ENCODE measurements at places on chromosomes 11 and 22.

- DNase-seq = no peak
Observed at GRCh38 chr11:35173616-35174566, 34.9 kb downstream of the CD44 start.

GRCh38 chr11:93482556-93482955, 60.6 kb downstream of the SMCO4 start:
- DNase-seq = no peak

GRCh38 chr11:117860139-117860538, 16.3 kb downstream of the FXYD6 start:
- DNase-seq = peak; percentile 42

DNA sequence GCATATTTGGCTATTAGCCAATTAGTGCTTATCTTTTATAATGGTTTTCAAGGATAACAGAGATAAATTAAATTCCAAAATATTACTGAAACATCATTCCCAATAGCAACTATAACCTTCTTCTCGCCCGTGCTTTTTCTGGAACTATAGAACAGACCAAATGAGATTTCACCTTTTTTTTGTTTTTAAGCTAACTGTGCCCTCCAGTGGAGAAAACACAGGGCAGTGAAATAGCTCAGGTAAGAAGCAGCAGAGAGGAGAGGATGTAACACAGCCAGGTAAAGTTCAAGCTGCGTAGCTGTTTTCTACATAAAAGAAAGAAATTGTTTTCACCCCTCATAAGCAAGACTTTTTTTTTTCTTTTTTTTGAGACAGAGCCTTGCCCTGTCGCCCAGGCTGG, 28.2 kb downstream of the HSD17B12 start:
- no peak for DNase-seq

- DNase-seq = no peak
Observed at GRCh38 chr11:130840679-130841078, 75.6 kb downstream of the SNX19 start.

DNA sequence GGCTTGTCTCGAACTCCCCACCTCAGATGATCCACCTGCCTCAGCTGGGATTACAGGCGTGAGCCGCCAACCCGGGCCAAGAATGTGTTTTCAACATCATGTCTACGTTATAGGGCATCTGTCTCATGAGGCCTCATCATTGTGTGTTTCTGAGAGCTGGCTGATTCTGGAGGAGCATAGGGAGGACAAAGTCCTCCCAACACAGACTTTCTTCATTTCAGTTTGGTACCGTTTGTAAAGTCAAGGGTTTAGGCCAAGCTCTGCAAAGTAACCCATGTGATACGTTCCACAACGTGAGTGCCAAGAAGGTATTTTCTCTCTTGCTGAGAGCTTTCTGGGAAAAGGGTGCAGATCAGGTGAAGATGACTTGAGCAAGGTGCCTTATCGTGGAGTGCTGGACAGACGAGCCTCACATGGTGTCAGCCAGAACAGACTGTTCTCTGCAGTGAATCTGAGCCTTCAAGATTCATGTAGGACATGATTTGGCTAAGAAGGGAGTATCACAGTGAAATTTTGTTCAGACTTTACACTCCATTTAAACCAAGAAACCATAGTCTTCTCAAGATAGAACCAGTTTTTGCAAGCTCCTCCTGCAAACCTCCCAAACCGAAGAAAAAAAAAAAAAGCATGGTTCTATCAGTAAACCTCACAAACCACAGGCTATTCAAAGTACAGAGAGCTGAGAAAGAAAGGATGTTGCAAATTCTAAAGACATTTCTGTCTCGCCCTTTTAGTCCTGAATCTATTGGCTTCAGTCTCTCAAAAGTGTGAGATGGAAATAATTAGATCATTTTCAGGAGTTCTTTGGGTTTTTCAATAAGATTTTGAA, 71.7 kb downstream of the DBX1 start:
- no peak for DNase-seq

- DNase-seq = no peak
Observed at GRCh38 chr22:24950272-24950902, 2.1 kb upstream of the KIAA1671 start.

DNA sequence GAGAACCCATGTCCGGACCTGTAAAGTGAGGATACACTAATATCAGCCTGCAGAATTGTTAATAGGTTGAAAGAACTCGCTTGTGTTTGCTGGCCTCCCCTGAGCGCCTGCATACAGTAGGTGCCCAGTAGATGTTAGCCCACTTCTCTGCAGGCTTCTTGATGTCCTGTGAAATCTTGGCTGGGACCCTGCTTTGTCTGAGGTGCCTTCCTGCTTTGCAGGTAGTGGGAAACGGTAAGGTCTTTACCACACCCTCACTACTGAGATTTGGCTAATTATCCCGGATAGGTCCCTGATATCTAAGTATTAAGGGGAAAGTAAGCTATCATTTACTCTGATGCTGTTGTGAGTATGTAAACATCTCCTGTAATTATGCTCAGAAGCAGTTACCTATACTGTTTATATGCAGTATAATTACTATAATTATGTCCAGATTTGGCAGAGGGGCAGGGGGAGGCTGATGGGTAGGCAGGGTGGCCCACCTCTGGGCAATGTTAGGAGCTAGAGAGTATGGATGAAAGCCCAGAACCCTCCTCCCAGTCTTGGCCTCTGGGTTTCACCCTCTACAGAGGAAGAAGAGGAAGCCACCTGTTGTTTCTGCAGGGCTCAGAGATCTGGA, 1.2 kb upstream of the ARRB1 start:
- no peak for DNase-seq

DNA sequence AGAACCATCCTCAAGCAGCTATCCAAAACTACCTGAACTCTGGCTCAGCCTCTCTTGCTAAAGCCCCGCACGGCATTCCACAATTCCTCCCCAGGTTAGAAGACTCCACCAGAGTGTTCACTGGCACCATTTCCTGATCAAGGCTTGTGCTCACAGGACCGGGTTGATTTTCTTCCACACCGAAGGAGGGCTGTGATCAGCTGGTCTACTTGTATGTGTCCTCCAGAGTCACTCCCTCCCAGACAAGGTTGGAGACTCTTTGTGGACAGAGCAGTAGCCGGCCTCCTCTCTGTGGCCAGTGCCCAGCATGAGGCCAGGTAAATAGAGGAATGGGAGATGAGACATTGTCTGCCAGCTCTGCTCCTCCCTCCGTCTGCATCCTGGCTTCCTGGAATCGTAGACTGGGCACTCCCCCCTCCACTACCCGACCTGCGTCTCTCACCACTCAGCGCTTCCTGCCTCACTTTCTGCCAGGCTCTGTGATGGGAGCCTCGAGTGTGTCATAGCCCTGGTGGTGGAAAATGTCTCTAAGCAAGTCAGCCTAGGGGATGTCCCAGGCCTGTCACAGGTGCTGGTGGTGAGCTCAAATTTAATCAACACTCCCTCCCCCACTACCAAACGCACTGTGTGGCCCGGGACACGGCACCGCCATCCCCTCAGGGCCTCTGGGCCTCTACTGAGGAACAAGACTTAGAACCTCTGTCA, 12.5 kb upstream of the TMPRSS6 start:
- DNase-seq = no peak

- DNase-seq = no peak
Observed at GRCh38 chr11:101063706-101064105, 65.9 kb downstream of the PGR start.

DNA sequence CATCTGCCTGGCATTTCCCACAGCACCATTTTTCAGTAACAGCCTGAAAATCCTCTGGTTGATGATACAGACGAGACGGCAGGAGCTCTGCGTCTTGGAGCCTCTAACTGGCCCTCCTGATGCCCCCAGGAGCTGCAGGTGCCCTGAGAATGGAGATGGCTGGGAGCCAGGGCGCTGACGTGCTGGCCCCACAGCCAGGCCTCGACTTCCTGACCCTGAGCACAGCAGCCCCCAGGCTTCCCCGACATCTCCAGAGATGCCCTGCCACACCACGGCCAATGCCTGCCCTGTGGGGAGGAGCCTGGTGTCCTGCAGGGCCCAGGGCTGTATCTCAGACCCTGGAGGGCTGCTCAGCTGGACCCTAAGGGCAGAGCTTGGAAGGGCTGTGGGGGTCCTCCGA, 21.5 kb downstream of the TOLLIP start:
- no peak for DNase-seq

DNA sequence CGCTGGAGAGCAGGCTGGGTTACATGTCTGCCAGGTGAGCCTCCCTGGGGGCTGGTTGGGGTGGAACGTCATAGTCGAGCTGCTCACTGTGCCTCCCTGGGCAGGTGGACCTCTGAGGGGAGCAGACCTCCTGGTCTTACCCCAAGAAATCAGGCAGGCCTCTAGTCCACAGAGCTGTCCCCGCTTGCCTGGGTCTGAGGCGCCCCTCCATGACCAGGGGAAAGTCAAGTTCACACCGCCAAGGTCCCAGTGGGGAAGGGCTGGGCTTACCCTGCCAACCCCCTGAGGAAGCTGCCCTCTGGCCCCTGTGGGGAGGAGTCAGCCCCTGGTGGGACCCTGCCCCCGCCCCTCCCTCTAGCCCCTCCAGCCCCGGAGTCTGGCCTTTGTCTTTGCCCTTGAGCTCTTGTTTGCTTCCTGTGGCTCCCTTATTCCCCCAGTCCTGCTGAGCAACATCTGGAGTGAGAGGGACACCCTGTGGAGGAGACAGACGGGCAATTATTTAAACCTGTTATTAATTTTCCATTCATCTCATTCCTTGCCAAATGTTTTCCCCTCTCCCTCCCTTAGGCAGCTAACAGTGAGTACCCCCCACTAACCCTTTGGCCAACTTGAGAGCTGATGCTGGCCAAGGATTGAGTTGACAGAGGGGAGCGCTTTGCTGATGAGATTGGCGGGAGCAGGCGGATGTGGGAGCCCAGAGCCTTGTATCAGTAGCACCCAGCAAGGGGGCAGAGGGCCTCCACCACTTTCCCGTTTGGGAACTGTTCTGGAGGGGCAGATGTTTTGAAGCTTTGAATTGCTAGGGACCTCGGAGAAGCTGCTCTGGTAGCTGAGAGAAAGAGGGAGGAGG, 83.4 kb downstream of the CEP164 start:
- no peak for DNase-seq

DNA sequence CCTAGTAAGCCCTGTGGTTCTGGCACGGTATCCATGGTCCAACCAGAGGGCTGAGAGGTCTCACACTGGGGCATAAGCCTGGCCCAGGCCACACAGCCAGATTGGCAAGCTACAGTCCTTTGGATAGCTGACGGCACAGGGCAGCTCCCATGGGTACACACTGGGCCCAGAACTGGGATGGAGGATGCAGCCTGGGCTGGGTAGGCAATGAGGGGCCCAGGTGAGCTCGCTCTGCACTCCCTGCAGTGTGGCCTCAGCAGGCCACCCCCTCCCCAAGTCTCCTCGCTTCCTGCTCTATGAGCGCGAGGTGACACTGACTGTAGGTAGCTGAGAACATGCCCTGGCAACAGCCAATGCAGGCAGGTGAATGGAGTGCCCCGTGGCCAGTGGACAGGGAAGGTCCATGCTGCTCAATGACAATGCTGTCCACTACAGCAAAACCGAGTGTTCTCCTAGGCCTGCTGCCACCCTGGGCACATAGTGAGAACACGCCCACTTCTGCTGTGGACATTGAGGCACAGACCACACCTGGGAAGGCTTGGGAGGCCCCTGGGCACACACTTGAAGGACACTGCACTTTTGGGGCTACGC, 3.8 kb downstream of the ARVCF start:
- no peak for DNase-seq

DNA sequence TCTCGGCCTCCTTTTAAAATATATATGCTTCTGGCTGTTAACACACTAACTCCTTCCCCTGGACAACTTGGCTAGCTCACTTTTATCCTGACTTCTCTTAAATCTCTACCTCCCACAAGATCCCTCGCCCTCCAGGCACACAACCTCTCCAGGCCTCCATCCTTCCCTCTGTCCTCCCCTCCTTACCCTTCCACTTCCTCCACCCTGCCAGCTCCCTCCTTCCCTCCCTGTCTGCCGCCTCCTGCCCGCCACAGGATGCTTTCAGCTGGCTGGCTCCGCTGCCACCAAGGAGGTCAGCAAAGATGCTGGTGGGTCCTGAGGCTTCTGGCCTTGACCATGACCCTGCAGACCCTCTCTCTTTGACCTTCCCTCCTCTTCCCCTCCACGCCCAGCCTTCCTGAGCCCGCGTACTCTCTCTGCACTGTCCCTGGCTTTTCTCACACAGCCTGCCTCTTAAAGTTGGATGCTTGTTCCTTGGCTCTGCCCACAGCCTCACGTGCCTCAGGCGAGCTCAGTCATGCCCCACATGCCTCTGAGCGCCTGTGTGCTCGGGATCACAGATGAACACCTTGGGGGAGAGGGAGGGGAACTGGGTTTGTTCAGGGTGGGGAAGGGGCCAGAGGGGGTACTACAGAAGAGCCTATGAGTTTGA, 6.7 kb downstream of the NFAM1 start:
- no peak for DNase-seq

DNA sequence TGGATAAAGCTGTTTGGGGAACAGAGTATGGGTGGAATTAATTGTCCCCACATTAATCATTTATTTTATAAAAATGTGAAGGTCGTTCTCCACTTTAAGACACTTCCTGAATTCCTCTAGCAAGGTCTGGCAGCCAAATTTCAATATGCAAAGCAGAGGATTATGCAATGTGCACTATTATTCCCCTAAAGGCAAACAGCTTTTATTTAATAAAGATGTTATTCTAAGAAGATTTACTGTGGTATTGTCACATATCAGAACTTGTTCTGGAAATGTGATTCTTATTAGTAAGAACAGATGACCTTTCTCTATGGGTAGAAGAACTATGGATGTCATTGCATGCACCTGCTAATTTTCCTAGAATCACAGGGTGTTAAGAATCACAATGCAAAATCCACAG, 1128.8 kb upstream of the CCDC90B start:
- DNase-seq = no peak

DNA sequence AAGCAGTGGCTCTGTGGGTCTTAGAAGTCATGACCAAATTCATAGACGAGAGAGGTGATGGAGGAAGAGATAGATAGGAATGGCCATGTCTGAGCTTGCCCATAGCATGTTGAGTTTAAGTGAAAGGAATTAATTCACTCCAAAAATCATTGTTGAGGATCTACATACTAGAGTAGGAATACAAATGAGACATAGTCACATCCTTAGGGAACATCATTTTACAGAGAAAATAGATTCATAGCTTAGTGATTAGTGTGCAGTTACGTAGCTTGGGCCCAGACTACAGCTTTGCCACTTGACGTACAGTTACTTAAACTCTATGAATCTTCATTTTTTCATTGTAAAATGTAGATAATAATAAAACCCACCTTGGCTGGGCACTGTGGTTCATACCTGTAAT, 21.4 kb upstream of the BMAL1 start:
- no peak for DNase-seq

DNA sequence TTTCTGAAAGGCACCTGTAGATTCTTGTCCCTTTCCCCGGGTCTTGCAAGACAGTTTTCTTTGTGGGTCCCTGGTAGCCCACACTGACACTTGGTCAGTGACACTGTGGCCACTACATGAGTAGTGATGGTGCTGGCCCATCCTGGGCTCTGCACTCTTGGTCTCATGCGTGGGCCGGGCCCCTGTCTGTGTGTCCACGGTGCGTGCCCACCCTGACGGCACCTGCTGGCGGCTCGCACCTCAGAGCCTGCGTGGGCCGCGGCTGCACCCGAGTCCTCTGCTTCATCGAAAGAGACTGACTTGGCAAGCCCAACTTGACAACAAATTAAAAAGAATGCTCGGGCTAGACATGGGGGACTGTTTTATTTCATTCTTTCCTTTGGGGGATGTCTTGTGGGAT, 37.5 kb downstream of the ADAMTS15 start:
- DNase-seq = no peak

Data from right forelimb (tissue), 1 donor.